ENCODE measurements at places on chromosomes 16 and 17.

DNA sequence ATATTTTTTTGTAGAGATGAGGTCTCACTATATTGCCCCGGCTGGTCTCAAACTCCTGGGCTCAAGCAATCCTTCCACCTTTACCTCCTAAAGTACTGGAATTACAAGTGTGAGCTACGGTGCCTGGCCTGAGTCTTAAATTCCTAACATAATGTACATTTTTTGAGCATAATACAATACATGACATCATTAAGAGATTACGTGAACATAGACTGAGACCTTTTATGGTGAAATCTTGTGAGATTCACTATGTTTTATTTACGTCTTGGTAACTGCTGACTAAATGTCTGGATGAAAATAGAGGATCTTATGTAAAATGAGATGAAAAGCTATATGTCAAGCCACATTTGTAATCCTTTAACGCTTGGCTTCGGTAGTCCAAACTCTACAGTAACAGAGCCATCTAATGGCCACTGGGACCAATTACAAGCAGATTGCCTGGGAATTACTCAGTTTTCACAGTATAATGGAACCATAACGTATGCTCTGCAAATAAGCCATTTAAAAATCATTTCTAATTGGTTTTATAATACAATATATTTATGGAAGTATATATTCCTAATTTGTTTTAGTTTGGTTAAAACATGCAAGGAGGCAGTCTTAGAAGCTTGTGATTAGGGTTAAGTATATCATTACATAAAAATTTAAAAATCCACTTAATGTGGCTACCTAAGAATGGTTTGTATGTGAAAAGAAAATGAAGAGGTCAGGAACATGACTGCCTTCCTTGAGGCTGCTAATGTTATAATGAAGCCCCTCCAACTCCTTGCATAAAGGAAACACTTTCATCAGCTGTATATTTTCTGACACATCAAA lies 8.1 kb upstream of the EFCAB13 start:
- DNase-seq: no peak

- DNase-seq: peak; percentile 70
Measured at GRCh38 chr17:28901866-28902818, 737 bp downstream of the DHRS13 start.

DNA sequence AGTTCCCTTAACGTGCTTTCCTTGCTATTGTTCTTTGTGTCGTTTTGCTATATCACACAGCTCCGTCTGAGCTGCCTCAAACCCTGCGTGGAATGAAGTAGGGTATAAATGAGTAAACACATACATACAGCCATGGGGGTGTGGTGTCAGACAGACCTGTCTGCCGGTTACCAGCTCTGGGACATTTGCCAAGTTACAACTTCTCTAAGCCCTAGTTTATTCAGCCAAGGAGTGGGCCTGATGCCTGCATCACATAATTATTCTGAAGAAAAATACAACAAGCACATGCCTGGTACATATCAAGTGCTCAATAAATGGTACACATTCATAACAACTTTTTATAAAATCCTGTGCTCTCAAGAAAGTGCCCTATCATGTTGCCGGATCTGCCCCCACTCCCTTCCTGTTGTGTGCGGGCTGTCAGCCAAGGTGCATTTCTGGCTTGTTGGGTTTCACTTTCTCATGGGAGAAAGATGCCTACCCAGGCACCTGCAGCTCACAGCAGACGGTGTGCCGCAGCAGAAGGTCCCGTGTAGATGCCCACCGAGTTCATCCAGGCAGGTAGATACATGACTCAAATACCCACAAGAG lies 30.5 kb downstream of the SMPD3 start:
- DNase-seq: peak; percentile 71

GRCh38 chr17:19647697-19648474 lies 665 bp upstream of the ALDH3A2 start:
- DNase-seq: peak; percentile 62

GRCh38 chr16:81445143-81445961 lies 744 bp downstream of the CMIP start:
- peak; percentile 70 for DNase-seq

DNA sequence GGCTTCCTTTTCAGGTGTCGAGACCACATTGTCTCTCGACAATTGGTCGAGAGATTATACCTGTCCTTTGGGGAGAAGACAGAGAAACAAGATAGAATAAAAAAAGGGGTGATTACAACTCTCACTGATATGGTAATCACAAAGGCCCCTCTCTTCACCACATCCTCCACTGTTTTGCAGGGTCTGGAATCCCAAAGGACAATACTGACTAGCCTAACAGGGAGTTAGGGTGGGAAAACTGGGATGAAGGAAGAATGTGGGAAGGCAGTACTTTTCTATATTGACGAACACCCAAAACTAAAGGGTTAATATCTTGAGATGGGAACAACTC lies 6.1 kb downstream of the ABCA5 start:
- DNase-seq: no peak

DNA sequence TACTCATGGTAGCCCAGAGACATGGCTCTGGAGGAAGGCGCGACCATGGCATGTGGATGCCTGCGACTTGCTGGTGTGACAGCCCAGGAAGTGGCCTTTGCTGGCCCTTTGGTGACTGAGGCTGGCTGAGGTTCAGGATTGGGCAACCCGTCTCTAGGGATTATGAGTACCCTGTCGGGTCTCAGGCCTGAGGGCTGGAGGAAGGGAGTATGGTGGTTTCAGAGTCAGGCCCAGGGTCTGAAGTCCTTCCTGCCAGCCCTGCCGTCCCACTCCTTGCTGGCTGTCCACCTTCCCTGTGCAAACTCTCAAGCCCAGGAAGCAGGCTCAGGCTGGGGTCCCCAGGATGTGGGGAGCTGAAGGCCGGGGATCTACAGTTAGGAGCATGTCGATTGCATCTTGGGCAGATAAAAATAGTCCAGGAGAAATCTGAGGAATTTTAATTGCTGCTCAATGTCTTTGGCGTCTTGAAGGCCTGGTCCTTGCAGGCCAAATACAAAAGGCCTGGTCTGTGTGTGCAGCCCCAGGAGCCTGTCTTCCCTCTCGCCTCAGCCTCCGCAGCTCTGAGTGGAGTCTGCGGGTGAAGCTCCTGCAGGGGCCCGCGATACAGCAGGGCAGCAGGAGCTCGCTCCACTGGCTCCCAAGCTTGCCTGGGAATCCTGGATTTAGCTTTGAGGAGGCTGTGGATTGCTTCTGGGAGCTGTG lies 52.5 kb downstream of the NKD1 start:
- DNase-seq: no peak

GRCh38 chr16:84404936-84405639 lies 36.8 kb downstream of the ATP2C2 start:
- no peak for DNase-seq

DNA sequence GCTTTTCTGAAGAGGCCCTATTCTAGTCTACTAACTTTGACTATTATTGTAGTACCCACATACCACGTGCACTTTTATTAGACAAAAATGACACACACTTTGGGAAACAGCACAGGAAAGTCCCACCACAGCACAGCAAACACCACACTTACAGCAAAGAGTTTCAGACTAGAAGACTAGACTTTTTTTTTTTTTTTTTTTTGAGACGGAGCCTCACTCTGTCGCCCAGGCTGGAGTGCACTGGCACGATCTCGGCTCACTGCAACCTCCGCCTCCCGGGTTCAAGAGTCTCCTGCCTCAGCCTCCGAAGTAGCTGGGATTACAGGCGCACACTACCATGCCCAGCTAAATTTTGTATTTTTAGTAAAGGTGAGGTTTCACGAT lies 20.1 kb downstream of the YWHAE start:
- no peak for DNase-seq

DNA sequence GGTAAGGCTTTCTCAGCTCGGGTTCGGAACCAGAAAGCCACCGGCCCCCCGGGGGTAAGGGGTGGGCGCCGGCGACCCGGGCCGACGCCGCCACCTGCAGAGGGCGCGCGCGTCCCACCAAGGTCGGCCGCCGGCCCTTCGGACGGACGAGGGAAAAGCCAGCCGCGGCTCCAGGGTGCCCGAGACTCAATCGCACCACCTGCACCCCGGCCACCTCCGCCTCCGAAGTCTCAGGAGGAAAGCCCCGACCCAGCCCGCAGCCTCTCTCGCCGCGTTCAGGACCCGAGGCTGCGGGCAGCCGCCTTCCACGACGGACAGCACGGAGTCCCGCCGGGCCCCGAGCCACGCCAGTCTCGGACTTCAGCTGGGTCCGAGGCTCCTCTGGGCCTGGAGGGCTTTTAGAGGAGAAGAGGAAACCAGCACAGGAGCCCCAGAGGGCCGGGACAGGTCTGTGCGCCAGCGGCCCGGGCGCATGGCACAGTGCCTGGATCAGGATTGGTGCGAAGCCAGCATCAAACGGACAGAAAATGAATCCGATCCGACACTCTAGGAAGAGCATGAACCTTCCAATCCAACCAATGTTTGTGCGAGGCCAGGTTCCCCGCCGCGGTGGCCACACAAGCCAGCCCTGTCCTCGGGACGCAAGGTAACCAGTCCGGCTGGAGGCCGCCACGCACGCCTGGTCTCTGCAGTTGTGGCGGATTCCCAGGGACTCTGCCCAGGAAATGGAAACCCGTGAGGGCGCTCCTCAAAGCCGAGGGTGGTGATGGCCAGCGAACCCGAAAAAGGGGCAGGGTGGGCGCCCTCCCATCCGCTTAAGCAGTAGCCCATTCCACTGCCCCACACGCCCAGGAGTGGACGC lies 6.7 kb downstream of the CBX8 start:
- peak; percentile 50 for DNase-seq

DNA sequence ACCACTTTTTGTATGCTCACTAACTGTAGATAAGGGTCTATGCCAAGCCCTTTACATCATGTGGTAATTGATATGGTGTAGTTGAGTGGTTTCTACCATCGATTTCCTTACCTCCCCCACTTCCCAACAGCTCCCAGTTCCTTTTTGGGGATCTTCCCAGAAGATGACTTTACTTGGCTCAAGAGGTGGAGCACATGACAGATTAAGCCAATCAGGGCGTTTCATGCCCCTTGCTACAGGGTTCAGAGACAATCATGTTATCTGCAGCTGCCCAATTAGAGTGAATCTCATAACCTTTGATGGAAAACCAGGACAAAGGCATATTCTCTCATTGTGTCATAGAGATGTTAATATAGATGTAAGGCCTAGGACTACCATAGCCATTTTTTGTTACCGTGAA lies 16.2 kb upstream of the BMERB1 start:
- DNase-seq: no peak

DNA sequence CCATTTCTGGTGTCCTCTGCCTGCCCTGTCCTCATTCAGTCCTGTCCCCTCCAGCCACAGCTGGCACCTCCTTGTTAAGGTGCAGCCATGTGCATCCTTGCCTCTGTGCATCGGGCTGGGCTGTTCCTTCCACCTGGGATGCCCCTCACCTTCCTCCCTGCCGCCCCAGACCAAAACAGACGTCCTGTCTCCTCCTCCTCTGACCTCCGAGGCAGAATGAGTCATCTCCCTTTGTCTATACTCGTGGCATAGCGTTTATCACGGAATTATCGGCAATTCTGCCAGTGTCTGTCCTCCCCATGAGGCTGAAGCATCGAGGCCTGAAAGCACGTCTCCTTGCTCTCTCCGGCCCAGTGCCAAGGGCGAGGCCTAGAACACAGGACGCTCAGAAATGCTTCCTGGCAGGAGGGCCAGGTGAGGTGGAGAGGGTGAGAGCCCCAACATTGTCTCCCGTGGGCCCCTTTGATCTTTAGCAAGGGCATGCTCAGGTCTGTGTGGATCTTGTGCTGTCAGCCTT lies 4.6 kb downstream of the RAI1 start:
- DNase-seq: peak; percentile 36

DNA sequence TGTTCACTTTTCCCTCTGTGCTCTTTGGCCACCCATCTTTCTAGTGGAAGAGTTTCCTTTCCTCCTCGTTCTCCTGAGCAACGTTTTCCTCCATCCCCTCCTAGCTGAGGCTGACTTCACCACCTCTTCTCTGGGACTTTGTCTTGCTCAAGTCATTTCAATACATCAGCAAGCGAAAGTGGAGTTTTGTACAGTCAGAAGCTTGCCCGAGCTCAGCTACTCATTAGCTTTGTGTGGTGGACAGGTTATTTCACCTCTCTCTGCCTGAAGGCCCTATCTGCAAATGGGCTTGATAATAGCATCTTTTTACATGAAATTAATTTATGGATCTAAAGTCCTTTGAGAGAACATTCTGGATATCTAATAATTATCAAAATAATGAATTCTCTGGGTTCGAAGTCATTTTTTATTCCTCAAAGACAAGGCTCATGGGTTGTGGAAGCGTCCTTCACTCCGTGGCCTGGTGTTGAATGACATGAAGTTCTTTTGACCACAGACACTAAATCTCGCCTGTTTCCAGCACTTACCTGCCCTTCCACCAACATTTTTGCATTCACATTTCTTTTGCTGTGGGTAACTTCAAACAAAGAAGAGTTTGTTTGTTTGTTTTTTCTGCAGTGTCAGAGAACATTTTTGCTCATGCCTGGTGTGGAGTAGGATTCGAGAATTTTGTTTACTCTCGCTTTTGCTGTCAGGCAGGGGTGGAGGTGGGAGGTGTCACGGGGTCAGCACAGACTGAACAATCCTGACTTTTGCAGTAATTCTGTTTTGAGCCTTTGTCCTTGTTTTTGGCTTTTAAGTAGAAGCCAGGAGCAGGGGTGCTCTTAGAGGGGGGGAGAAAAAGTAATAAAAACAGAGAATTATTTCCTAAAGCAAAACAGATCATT lies 155.0 kb upstream of the CACNG5 start:
- no peak for DNase-seq

DNA sequence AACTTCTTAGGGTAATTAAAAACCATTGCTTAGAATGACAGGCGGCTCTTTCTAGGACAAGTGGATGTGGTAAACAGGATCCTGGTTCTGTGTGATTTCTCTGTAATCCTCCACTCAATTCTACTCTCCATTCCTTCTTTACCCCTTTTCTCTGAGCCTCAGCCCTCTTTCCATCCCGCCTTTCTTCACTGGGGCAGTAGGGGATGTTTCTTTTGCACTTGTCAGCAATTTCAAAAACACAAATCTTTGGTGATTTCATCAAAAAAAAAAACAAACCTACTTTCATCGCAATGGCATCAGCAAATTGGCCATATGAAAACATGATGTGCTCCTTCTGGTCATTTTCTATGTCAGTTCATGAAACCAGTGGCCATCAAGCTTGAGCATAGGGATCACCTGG lies 104.6 kb downstream of the CDK5R1 start:
- no peak for DNase-seq

DNA sequence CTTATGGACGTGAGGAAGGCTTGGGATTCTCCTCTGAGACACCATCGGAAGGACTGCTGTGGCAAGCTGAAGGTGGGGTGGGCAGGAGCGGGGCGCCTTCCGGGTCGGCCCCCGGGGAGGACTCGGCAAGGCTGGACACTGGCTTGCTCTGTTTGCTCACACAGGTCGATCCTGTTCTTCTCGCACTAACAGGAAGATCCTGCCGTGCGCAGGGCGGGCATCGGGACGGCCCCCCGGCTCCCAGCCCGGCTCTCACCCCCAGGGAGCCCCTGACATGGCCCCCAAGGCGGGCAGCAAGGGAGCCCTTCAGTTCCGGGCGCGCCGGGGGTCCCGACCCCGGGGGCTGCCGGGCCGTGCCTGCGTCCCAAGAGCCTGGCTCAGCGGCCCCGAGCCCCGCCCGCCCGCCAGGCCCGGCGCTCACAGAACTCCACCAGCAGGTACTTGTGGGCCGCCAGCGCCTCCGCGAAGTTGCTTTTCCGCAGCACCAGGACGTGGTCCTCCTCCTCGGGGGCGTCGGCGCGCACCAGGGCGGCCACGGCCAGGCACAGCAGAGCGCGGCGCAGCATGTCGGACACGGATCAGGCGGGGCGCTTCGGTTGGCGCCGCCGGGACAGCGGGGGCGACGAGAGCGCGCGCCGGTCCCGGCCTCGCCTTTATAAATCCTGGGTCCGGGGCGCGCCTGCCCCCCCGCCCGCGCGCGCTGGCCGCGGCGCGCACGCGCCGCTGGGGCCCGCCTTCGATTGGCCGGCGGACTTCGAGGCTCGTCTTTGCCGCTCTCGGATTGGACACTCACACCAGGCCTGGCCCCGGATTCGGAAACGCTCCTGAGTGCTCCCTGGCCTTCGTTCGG lies at the start of gene P4HB:
Gene P4HB, minus strand, starts transcription at position 630 of the 850 bp plus-strand sequence. Its CDS starts 64 bp downstream, at position 566.
- peak; percentile 43 for DNase-seq
